ENCODE measurements at places on chromosomes 1 and 21.

GRCh38 chr1:237029240-237029639 lies 12.7 kb upstream of the RYR2 start:
- no peak for DNase-seq

GRCh38 chr1:212293579-212293978 lies 8.4 kb downstream of the PPP2R5A start:
- no peak for DNase-seq

- peak; percentile 17 for DNase-seq
Observed at GRCh38 chr1:174700775-174701174, 253.0 kb downstream of the GPR52 start.

DNA sequence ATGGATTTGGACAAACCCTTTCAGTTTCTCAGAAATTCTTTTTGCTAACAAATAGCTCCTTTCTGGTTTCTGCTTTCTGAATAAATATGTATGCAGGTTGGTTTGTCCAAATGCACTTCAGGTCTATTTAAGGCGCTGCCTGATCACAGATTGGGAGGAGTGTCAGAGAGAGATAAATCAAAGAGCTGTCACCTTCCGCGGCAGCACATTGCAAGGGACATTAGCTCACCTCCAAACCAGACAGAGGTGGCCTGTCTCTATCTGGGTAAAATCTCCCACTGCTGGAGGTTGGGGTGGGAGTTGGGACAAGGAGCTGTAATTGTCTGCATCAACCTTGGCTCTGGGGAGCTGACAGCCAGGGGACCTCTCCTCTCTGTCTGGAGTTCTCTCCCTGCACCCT lies 25.2 kb downstream of the PRAMEF20 start:
- no peak for DNase-seq

- no peak for DNase-seq
Observed at GRCh38 chr1:177020851-177021589, 143.5 kb downstream of the ASTN1 start.

GRCh38 chr1:240385985-240386978 lies 225.7 kb downstream of the GREM2 start:
- peak; percentile 85 for DNase-seq

GRCh38 chr21:33169359-33169758 lies 60.4 kb upstream of the IFNAR2 start:
- DNase-seq, result no peak

- no peak for DNase-seq
Observed at GRCh38 chr1:59350521-59350920, 53.6 kb downstream of the FGGY start.

DNA sequence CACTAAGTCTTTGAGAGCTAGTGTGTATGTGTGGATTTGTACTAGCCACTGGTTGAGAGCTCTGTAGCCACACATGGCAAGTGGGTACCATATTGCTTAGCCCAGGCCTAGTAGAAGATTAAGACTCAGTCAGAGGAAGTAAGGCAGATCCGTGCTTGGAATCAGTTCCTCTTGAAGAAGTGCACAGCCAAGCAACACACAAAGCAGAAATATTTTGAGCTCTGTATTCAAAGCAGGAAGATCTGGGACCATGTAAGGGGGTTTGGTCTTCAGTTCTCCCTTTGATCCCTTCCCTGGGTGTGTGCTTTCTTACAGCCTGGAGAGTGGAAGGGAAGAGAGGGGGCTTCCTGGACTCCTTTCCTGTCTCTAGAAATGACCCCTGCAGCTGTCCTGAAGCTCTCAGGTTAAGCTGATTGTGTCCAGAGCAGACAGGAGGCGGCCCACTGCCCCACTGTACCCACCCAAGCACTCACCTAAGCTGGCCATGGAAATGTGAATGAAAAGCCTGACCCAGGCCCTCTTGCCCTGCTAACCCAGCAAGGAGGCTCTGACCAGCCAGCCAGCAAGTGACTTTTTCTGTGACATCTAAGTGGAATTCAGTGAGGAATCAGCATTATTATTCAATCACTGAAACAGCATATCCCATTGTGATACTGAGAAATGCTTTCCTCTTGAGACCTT lies 3.6 kb downstream of the ETS2 start:
- DNase-seq, result no peak

DNA sequence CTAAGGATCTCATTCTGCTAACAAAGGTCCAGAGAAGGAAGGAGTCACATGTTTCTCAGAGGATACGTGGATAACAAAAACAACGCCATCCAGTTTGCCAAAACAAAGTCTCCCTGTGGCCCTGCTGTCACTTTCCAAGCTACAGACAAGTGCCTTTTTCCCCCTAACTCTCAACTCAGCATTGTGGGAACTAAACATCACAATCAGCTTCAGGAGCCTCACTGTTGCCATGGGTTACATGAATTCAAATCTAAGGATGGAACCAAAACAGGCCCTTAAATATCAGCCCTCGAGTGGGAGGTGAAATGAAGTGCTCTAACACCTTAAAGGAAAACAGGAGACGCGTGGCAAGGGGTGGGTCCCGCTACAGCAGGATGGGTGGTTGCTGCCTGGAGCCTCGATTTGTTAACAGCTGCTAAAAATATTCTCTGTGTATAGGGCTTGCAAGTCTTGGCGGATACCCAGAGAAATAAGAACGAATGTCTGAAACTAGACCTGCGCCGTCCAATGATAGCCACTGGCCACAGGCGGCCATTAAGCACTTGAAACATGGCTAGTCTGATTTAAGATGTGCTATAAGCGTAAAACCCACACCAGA lies 66.4 kb upstream of the SOD1 start:
- DNase-seq, result no peak

- DNase-seq, result no peak
Observed at GRCh38 chr21:44530221-44530902, 9.6 kb downstream of the KRTAP10-1 start.

DNA sequence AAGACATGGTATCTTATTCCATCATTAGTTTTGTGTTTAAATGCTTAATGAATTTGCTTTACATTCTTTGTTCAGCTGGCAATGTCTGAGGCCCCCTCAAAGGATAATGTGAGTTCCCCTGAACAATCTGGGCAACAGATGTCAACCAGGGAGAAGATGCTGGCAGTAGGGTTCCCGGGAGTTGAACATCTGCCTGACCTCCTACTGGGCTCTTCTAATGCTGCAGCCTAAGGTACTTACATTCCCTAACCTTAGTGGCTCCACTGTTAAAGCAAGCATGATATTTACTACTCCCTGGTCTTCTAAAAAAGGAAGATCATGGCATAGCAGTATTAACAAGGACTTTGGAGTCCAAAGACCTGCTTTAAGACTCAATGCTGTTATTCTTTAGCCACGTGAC lies 574.9 kb upstream of the NR5A2 start:
- no peak for DNase-seq

DNA sequence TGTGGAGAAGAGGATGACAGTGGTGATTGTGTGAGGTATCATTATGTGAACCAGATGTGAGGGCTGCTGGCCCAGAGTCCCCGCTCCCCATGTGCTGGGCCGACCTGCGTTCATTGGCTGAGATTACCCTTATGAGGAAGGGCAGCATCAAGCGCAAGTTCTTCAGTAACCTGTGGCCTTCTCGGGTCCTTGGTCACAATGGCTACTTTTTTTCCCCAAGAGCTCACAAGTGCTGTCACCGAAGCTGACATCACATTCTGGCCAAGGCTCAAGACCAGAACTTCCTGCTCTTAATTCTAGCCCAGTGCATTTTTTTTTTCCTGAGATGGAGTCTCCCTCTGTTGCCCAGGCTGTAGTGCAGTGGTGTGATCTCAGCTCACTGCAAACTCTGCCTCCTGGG lies 262.9 kb downstream of the RHOU start:
- no peak for DNase-seq

GRCh38 chr1:116420417-116421200 lies 47.6 kb downstream of the ATP1A1 start:
- no peak for DNase-seq

DNA sequence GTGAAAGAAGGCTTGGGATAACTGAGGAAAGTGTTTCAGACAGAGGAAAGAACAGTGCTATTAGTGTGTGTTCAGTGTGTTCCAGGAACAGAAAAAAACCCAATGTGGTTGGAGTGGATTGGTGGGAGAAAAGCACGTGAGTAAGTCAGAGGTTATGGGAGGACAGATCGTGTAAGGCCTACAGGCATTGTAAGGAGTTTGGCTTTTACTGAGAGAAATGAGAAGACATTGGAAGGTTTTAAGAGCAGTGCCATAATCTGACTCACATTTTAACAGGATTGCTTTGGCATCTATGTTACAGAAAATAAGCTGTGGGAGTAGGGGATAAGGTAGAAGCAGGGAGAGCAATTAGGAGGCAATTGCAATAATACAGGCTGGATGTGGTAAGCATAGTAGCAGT lies 4.8 kb downstream of the ARPC5 start:
- DNase-seq, result no peak

- peak; percentile 89 for DNase-seq
Observed at GRCh38 chr1:55310505-55310971, 95.4 kb upstream of the USP24 start.

- no peak for DNase-seq
Observed at GRCh38 chr1:1352786-1353388, 3.7 kb upstream of the DVL1 start.

GRCh38 chr1:188188317-188188716 lies 1359.6 kb downstream of the PLA2G4A start:
- no peak for DNase-seq

DNA sequence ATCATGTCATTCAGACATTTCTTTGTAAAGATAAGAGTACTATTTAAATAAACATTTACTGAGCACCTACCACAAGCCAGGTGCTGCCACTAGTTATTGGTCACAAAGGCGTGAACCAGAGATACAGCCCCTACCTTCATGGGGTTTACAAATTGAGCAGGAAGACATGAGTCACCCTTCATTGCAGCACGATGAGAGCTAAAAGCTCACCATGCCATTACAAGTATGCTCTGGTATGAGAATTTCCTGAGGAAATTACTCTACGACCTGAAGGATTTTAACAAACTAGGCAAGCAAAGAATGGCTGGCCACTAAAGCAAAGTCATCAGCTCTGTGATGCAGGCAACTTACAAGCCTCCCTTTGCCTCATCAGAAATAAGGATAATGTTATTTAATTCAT lies 346.8 kb downstream of the BRINP2 start:
- no peak for DNase-seq

DNA sequence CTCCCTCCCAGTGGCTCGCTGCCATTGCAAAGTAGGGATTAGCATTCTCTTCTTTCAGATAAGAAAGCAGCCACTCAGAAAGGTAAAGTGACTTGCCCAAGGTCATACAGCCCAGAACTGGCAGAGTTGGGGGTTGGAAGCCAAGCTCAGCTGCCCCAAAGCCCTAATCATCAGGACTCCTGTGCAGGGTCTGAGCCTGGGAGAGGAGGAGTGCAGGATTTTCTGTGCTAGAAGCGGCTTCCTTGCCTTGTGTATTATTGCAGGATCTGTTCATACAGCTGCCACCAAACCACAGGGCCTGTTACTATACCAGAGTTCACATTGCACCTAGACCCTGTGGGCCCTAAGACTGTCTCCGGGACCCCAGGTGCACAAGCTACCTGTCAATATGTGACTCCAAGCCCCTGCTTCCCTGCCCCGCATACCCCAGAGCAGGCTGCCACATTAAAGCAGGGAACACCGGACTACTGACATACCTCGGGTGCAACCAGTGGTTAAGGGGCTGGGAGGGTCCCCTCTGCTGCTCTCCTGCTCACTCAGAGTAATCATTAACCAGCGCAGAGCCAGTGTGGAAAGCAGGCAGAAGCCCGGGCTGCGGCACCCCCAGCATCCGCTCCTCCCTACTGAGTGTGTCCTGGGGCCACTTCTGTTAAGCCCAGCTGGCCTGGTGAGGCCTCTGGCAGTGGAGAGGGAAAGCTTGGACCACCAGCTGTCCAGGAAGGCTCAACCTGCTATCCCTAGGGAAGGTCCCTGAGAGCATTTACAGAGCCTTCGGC lies 15.8 kb downstream of the HSPG2 start:
- no peak for DNase-seq
